Endothelial cell of umbilical vein (primary cell): ENCODE measurements at places on chromosomes 6 and 20. TPM values are rescaled to one million over a fixed set of nuclear protein-coding genes. Genes with fewer than 3 reads are reported as not detected.

Gene HLA-DOB
- total RNA-seq, result 0.44 and 0.46 TPM in 2 replicates

DNA sequence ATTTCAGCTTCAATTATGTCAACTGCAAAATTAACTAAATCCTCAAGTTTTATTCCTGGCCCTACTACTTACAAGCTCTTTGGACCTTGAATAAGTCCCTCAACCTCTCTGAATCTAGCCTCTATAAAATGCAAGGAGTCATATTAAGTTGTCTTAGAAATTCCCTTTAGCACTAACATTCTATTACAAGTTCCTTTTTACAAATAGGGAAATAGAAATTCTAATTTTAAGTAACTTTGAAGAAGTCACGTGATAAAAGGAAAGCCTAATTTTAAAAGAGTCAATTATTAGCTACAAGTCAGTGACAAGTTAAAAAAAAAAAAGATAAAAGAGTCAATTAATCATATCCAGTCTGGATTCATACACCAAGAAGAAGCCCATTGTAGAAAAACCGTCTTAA, 24.6 kb upstream of the GTF3C6 start:
- no peak overlapping the region for H3K4me3 ChIP-seq
- DNase-seq, result no peak
- H3K36me3 ChIP-seq, result no peaks in the 10 kb centered on the region
- H3K27ac ChIP-seq, result no peak overlapping the region
- no peaks in the 10 kb centered on the region for H3K27me3 ChIP-seq

DNA sequence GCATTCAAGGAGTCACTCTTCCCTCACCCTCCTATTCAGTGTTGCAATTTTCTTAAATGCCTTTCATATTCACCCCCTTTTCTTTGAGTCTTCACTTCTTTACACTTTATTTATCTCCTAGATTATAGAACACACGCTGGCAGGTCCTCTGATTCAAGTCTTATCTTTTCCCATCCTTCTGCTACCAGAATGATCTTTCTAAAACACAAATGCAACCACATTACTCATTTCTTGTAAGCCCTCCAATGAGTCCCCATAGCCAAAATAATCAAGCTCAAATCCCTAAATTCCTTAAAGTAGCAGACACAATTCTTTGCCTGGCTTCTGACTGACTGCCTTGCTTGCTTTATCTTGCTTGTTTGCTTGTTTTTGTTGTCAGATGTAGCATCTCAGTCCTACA, 920.0 kb downstream of the TFAP2A start:
- no peaks in the 10 kb centered on the region for H3K27me3 ChIP-seq
- no peaks in the 10 kb centered on the region for H3K4me1 ChIP-seq
- H3K27ac ChIP-seq, result no peak overlapping the region
- no peak overlapping the region for H3K4me3 ChIP-seq
- no peaks in the 10 kb centered on the region for H3K36me3 ChIP-seq
- DNase-seq, result no peak

- no peaks in the 10 kb centered on the region for H3K36me3 ChIP-seq
- H3K4me1 ChIP-seq, result no peaks in the 10 kb centered on the region
- DNase-seq, result no peak
- H3K4me3 ChIP-seq, result no peak overlapping the region
- H3K27me3 ChIP-seq, result no peaks in the 10 kb centered on the region
Observed at GRCh38 chr6:102075539-102075938, 682.0 kb downstream of the GRIK2 start.
